Substantia nigra (tissue), 51 donors: ENCODE measurements at places on chromosomes 3 and 15.

DNA sequence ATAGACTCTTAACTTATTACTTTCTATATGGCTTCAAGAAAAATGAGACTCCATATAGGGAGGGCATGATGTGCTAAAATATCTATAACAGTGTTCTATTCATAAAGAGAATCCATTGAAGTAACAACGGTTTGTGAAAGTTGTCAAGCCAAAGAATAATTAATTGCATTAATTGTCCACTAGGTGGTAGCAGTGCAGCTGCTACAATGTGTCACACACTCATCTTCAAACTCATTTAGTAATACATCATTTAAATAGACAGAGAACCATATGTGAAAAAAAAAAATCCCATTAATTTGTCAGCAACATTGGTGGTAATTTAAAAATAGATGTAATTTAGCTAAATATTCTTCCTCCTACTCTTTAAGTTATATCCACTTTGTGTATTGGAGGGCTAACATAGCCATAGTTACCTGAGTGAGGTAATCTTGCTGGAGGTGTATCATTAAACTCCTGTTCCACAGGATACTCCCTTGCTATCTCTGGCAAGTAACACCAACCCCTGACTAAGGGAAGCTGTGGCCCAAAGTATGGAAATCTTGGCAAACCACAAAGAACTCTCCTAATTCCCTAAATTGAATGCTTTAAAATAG, 3.7 kb upstream of the CPA3 start:
- DNase-seq = no peak

- DNase-seq = no peak
These were observed 580.9 kb downstream of the EDEM1 start for GRCh38 chr3:5768281-5768945.

DNA sequence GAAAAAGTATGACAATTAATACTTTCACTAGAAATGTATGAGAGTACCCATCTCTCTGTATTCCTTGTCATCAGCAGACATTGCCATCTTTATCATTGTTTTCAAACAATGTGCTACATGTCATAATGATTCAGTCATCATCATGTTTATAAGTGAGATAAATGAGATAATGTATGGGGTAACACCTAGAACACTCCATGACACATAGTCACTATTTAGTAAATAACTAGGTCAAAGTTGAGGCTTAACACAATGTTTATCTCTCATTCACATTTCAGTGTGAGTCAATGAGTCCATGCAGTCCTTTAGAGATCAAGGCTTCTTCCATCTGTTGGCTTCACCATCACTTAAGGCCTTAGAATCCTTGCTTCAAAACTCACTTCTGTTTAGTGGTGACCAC, 70.0 kb downstream of the NLGN1 start:
- no peak for DNase-seq

GRCh38 chr3:25683410-25683809, 18.7 kb upstream of the TOP2B start:
- DNase-seq = no peak

- DNase-seq = no peak
These were observed 29.5 kb upstream of the OSTN start for GRCh38 chr3:191169566-191169965.

- no peak for DNase-seq
These were observed 540.7 kb upstream of the KCNMB2 start for GRCh38 chr3:177995381-177996085.

- DNase-seq = no peak
These were observed 50.0 kb downstream of the ROPN1B start for GRCh38 chr3:126018995-126019394.

DNA sequence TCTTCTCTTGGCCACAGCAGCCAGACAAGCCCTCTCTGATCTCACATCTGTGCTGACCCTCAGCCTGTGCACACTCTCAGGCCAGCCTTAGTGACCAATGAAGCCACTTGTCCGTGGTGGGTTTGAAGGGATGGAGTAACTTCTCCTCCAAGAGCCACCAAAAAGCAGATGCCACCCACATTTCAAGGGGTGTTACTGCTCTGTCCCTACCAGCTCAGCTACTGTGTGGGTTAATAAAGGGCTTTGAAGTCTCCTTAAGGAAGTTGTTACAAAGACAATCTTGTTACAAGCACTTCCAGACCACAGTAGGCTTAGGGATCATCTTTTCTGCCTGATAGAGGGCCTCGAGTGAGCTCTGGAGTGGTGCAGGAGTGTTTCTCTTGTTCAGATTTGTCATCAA, 3.3 kb upstream of the CA12 start:
- no peak for DNase-seq

GRCh38 chr3:59621037-59621436, 571.2 kb upstream of the CFAP20DC start:
- DNase-seq = no peak

- DNase-seq = no peak
These were observed 27.0 kb upstream of the CEMIP start for GRCh38 chr15:80752204-80752603.

GRCh38 chr15:74451861-74452835, 8.8 kb downstream of the UBL7 start:
- no peak for DNase-seq

DNA sequence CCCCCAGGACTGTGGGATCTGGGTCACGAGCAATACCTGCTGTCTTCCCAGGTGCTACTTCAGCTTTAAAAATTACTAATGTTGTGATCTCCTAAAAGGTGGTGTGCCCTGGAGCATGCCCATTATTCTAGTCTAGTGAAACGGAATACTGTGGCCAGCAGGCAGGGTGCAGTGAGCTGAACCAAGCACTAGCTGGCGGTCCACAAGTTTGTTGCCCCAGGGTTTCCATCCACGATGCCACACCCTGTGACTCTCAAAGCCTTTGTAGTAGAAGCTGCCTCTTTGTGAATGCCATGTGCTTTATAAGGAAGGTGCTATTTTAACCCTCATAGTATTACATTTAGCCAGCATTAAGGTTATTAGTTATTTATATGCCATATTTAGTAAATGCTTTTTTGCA, 49.1 kb downstream of the PXYLP1 start:
- no peak for DNase-seq
